ENCODE measurements at places on chromosomes 6 and 20.

DNA sequence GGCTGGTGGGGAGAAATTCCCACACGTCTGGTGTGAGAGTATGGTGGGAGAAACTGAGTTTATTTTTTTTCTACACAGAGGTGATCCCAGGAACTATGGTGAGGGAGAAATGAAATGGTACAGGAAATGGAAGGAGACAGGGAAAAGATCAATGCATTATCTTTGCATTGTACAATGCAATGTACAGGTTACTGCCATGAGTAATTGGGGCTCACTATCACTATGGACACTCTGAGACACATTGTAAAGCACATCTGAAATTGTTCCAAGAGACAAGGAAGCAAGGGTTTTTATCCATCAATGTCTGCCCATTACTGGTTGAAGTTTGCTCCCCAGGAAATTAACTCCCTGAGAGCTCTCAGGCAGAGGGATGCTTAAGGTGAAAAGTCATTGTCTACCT lies 21.7 kb upstream of the FAM184A start:
- no peak for DNase-seq

DNA sequence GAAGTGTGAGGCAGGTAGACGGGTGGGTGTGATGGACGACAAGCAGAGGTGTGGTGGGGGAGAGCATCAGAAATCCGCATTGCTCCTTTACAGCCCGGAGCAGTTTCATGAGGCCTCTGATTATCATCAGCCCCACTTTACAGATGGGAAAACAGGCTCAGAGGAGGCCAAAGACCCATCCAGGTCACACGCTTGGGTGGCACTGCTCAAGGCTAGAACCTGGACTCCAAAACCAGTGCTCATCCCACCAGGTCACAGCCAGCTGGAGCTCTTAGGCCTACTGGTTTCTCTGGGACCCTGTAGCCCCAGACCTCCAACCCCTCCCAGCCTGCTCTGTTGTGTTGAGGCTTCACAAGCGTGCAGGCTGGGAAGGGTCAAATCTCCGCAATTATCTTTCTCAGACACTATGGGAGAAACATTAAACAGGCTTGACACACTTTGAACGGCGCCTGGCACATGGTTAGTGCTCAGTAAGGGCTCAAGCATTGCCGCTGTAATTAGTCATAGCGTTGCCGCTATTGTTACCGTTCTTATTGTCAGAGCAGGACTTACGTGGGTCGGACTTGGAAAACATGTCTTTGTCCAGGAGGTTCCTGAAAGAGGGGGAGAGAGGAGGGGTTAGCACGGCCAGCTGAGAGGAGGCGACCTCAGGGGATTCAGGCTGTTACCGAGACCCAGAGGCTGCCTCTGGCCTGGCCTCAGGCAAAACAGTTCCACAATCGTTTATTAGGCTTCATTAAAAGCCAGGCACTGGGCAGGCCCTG lies 16.6 kb downstream of the CPNE5 start:
- no peak for DNase-seq

- DNase-seq = no peak
Measured at GRCh38 chr6:1407499-1407990, 18.2 kb downstream of the FOXF2 start.

- DNase-seq = no peak
Measured at GRCh38 chr6:13765570-13765969, 48.8 kb downstream of the MCUR1 start.

DNA sequence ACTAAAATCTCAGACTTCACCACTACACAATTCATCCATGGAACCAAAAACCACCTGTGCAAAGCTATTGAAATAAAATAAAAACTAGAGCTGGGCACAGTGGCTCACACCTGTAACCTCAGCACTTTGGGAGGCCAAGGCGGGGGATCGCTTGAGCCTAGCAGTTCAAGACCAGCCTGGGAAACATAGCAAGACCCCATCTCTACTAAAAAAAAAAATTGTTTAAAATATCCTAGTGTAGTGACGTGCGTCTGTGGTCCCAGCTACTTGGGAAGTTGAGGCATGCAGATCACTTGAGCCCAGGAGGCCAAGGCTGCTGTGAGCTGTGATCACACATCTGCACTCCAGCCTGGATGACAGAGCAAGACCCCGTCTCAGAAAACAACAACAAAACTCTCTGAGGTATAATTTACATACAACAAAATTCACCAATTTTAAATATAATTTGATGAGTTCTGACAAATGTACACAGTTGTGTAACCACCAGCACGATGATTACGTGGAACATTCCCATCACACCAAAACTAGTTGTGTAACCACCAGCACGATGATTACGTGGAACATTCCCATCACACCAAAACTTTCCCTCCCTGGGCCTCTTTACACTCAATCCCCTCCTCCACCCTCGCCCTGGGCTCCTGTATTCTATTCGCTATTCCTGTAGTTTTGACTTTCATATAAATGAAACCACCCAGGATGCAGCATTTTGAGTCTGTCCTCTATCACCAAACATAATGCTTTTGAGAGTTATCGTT lies 107.5 kb downstream of the TAF4 start:
- DNase-seq = no peak

- no peak for DNase-seq
Measured at GRCh38 chr6:26476896-26477295, 19.1 kb downstream of the BTN2A1 start.

- no peak for DNase-seq
Measured at GRCh38 chr6:151807513-151808370, at the start of gene ESR1. TSS of gene ESR1 (plus strand) at chr6:151807682. CDS start at chr6:151807913, 231 bp downstream.

DNA sequence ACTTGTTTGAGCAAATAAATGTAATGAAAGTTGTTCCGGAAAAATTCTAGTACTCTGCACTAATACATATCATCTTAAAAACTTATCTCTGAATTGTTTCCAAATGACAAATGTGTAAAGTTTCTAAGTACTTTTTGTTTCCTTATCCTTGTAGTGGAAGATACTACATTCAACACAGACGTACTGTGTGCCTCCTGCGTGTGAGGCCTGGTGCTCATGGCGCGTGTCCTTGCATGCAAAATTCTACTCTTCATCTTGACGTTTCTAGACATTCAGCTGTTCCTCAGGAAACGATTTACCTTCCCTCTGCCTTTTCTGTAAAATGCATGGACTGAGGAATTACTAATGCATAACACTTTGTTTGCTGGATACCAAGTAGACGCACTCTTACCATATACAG lies 11.5 kb downstream of the DLL1 start:
- no peak for DNase-seq

- DNase-seq = no peak
Measured at GRCh38 chr6:138973466-138974153, 14.4 kb downstream of the REPS1 start.

DNA sequence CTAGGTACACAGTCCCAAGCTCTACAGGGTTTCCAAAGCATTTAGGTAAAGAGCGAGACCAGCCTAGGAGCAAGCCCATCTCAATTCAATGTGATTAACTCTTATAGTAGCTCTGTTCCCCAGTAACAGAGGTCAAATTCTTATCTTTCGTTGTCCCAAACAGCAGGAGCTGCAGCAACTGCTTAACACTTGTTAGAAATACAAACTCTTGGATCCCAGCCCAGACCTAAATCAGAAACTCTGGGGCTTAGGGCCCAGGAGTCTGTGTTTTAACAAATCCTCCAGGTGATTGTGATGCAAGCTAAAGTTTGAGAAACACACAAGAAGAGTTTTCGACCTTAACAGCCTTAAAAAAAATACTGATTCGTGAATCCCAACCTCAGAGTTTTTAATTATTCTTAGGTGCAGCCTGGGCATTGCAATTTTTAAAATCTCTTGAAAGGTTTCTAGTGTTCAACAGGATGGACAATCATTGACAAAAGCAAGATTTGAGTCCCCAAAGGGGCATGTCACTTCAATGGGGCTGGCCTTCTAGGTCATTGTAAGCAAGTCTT lies 127.4 kb upstream of the HCRTR2 start:
- DNase-seq = no peak

DNA sequence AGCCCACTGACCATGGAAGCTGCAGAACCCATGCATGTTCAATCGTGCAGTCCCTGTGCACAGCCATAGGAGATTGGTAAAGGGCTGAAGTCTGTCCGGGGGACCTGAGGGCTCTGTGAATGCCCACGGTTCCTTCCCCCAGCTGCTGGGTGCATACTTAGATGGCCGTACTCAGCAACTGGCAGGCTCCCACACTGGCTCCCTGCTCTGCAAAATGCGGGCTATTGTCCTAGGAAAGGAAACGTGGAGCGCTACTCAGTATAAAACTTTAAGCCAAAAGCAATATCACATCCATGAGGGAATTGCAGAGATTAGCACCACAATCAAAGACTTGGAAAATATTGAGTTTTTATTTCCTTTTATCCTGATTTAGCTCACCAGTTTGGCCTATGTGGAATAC lies 202.0 kb downstream of the WDR27 start:
- DNase-seq = no peak

GRCh38 chr6:106518748-106519147 lies 110.5 kb downstream of the RTN4IP1 start:
- no peak for DNase-seq

DNA sequence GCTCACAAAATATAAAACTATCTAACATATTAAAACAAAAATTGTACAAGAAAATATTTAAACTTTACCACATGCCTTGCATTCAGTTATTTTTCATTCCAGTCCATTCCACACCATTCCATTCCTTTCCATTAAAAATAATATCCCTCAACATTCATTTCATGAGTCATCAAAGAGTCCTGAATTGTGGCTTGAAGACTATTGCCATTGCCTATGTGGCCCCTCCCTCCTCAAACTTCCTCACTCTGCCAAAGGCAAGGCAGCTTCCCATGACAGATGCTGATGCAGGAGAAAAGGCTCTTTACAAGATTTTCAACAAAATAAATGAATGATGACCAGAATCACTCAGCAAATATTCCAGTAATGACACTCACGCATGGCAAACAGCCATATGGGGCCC lies 31.7 kb downstream of the IL20RA start:
- no peak for DNase-seq

DNA sequence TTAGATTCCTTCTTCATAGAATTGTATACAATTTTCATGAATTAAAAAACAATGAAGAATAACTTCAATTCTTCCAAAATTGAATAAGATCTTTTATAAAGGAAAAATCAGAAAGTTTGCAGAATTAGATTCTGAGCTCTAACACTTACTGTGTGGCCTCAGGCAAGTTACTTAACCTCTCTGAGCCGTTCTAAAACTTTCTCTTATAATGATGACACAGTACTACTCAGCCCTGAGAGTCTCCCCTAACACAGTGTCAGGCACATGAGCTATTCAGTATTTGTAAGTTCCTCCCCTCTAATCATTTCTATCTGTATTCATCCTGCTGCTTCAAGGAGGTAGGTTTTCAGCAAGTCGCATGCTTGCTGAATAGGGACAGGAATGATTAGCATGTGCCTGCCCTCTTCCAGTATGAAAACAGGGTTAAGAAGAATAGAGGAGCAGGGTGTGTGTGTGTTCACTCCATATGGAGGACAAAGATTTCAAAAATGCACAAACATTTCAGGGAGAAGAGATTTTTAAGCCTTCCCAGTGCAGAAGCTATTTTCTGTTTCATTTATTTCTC lies 11.4 kb downstream of the ID4 start:
- DNase-seq = no peak

DNA sequence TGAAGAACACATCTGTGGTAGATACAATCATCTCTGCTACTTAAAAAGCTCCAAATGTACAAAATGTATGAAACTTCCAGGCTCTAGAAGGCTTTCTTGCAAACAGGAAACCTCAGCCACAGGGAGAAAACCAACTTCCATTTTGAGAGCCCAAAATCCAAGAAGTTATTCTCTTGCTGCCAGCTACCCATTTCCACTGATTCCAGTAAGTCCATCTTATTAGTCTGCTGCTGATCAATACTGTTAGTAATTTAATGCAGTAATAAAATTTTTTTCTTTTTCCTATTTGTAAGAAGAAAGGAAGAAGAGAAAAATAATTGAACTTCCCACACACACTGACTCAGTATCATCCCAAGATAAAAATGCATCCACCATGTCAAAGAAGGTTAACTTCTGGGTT lies 169.5 kb downstream of the TASP1 start:
- no peak for DNase-seq

DNA sequence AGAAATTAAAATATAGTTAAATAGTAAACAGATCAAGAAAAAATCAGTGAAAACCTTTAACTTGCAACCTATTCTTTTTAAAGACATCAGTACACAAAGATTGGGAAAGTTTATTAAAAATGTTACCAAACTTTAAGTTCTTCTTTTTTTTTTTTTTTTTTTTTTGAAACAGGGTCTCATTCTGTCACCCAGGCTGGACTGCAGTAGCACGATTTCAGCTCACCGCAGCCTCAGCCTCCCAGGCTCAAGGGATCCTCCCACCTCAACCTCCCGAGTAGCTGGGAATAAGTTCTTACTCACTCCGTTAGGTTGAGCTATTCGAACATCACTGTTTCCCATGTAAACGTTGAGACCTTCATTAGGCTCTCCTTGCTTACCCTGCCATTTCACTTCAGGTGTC lies 5.6 kb downstream of the MAP3K5 start:
- DNase-seq = no peak

DNA sequence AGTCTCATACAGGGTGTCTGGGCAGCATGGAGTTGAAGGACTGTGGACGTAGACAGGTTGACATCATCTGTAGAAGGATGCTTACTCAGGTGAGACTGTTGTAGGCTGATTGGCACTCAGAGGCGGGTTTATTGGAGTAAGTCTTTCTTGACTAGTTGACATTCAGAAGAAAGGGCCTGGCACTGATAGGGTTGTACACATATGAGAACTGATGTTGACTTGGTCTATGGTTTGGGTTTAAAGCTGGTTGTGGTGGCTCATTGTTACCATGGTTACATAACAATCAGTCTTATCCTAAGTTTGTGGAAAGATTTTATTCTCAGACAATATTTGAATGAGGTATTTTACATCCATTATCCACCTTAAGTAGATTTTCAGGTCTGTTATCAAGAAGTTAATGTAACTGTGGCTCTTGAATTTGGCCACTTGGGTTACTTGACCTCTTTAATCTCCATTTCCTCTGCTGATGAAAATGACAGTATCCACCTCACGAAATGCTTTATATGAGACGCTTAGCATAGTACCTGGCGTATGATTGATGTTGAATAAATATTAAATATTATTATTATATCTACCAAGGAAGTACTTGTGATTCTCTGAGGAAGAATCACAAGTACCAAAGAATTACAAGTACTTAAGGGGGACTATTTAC lies 109.3 kb downstream of the DNAH8 start:
- DNase-seq = no peak

DNA sequence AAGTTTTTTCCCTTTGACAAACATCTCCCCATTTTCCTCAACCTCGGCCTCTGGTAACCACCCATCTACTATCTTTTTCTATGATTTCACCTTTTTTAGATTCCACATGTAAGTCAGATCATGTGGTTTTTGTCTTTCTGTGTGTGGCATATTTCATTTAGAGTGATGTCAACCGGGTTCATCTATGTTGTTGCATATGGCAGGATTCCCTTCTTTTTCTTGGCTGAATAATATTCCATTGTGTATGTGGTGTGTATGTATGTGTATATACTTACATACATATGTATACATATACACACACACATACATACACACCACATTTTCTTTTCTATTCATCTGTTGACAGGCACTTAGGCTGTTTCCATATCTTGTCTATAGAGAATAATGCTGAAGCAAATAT lies 22.2 kb upstream of the PHIP start:
- no peak for DNase-seq

Measured in stimulated activated CD8-positive, alpha-beta memory T cell treated with anti-CD3 and anti-CD28 coated beads, Interleukin-7, amount 100 ng/mL, for 48 hours (primary cell).